ENCODE measurements at places on chromosomes 13 and 19. TPM values are rescaled to one million over a fixed set of nuclear protein-coding genes. Genes with fewer than 3 reads are reported as not detected.

The GPC5 gene
- not detected for total RNA-seq

The CYP4F2 gene
- total RNA-seq, result not detected

DNA sequence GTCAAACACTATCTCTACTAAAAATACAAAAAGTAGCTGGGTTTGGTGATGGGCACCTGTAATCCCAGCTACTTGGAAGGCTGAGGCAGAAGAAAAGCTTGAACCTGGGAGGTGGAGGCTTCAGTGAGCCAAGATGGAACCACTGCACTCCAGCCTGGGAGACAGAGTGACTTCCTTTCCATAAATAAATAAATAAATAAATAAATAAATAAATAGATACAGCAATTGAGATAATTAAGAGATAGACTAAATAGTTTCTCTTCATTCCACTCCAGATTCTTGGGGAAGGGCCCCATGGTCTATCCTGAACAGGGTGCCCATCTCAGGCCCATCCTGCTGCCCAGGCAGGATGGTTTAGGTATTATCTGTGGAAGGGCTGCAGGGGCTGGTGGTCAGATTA, 24.0 kb upstream of the FARP1 start:
- DNase-seq, result no peak
- H3K36me3 ChIP-seq, result no peaks in the 10 kb centered on the region
- H3K27ac ChIP-seq, result no peak overlapping the region
- H3K27me3 ChIP-seq, result no peaks in the 10 kb centered on the region

DNA sequence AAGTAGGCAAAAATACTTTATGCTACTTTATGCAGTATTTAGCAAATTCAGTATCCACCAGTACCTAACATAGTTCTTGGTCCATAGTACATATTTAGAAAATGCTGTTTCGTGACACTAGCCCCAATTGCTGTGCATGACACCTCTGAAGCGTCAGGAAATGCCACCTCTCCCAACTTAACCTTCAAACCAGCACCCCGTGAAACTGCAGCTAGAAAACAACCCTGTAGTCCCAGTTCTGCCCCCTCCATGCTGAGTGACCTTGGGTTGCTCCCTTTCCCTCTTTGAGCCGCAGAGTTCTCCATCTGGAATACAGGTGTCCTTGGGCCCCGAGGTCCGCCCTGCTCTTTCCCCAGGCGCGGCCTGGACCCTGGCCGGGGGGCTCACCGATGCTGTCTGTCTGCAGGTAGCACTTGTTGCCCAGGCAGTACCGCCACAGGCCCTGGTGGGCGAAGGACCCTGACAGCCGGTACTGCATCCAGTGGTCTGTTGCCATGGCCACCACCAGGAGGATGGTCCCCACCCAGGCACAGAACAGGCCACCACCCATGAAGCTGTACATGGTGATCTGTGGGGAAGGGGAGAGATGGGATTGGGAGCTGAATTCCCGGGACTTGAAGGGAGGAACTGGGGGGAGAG, 773 bp downstream of the LIM2 start:
- H3K27me3 ChIP-seq, result no peaks in the 10 kb centered on the region
- H3K27ac ChIP-seq, result no peak overlapping the region
- no peak for DNase-seq
- H3K4me1 ChIP-seq, result no peaks in the 10 kb centered on the region

- no peaks in the 10 kb centered on the region for H3K4me1 ChIP-seq
- no peaks in the 10 kb centered on the region for H3K27me3 ChIP-seq
- no peaks in the 10 kb centered on the region for H3K36me3 ChIP-seq
- DNase-seq, result no peak
- H3K4me3 ChIP-seq, result no peak overlapping the region
Measured at GRCh38 chr19:54791476-54791875, 11.9 kb upstream of the KIR2DL4 start.

- no peak overlapping the region for H3K4me3 ChIP-seq
- no peak overlapping the region for H3K27ac ChIP-seq
- no peaks in the 10 kb centered on the region for H3K27me3 ChIP-seq
- no peaks in the 10 kb centered on the region for H3K4me1 ChIP-seq
- DNase-seq, result no peak
- peaks cover 25% of the 10 kb centered on the region for H3K36me3 ChIP-seq
Measured at GRCh38 chr19:19677579-19677978, 8.9 kb downstream of the ZNF101 start.

DNA sequence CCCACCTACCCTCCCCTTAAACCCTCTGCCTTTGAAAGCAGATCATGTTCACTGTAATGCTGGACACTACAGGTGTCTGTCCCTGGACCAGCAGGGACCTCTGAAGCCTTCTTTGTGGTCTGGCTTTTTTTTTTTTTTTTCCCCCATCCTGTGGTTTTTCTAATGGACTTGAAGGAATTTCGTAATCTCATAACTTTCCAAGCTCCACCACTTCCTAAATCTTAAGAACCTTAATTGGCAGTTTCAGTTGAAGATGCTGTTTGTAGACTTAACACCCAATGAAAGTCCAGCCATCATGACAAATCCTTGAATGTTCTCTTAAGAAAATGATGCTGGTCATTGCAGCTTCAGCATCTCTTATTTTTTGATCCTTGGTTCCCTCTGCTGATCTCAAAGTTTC, 45.0 kb upstream of the LRCH1 start:
- no peak for DNase-seq
- no peak overlapping the region for H3K4me3 ChIP-seq
- H3K36me3 ChIP-seq, result no peaks in the 10 kb centered on the region
- no peaks in the 10 kb centered on the region for H3K27me3 ChIP-seq

All from esophagus squamous epithelium (tissue), 5 donors.